GF-D8 (cell line): ENCODE measurements at places on chromosomes 16 and 17.

DNA sequence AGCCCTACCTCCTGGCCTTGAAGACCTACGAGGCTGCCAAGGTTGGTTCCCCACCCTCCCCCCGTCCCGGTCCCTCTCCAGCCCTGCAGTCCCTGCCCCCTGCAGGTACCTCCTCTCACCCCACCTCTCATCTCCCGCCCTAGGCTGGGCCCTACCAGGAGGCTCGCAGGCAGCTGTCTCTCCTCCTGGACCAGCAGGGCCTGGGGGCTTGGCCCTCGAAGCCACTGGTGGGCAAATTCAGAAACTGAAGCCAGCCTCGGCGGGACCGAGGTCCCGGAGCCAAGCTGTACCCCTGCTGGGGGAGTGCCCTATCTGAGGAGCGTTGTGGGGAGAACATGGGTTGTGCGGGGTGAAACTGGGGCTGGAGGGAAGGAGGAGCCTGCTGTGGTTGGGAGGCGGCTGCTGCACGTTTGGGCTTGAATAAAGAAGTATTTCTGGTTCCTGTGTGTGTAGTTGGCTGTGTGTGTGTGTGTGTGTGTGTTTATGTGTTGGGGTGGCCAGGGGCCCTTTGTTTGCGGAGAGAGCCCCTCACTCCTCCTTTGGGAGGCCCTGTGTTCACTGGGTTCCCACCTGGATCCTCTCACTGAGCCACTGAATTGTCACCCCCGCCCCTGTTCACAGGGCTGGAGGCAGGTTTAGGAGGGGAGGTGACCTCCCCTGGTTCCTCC, 5.9 kb downstream of the ADAD2 start:
- no peak for DNase-seq

- DNase-seq, result peak; percentile 98
Observed at GRCh38 chr16:18801145-18801972, at the start of gene ARL6IP1. Gene ARL6IP1, minus strand, starts transcription at chr16:18801549. Its CDS starts 83 bp downstream, at chr16:18801466.

GRCh38 chr16:964356-965035, 6.3 kb downstream of the LMF1 start:
- no peak for DNase-seq

GRCh38 chr17:1583556-1583955, 21.0 kb upstream of the PITPNA start:
- DNase-seq, result peak; percentile 23

GRCh38 chr17:43554857-43555256, 8.7 kb upstream of the ETV4 start:
- no peak for DNase-seq

DNA sequence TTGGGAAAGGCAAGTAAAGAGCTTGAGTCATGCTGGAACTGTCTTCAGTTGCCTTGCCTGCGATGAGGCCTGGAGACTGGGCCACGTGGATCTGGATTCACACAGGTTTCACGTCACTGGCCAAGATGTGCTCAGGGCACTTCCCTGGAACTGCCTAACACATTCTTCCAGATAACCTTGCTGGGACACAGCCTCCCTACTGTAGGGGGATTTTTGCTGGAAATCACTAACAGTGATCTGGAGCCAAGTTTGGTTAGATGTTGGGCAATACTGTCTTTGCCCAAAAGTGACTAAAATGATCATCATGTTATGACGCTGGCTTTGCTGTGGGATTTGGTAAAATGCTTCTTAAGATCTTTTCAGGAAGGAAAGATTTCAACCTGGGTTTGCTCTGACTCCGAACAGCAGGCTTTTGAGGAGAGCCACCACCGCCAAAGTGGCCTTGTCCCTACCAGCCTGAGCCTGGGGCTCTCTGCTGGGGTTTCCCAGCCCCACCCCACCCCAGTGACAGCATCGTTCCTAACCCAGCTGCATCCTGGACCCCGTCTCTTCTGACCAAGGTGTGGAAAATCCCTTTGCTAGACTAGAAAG, 14.7 kb downstream of the C1QTNF1 start:
- no peak for DNase-seq

DNA sequence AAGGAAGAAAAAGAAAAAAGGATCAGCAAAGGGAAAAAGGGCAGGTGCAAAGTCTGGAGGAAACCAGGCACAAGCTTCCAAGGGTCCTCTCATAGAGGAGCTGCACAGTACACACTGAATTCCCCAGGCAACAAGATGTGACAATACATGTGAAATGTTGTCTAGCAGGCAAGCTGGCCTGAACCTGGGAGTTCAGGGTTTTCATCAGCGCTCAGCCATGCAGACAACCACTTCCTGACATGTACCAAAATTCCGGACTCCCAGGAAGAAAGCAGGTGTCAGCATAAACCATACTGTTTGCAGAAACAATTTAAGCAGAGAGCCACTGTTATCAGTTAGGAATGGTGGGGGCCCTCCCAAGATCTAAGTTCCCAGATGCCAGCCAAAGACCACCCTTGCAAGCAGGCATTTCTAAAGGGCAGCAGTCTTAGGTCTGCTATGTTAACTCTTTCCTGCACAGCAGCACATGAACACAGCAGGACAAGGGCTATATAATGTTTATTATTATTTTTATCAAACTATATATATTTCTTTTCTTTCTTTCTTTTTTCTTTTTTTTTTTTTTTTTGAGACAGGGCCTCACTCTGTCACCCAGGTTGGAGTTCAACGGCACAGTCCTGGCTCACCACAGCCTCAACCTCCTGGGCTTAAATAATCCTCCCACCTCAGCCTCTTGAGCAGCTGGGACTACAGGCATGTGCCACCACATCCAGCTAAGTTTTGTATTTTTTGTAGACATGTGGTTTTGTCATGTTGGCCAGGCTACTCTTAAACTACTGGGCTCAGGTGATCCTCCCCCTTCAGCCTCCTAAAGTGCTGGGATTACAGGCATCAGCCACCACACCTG, 10.1 kb downstream of the TK2 start:
- peak; percentile 88 for DNase-seq

- no peak for DNase-seq
Observed at GRCh38 chr17:49993423-49994060, 1.5 kb downstream of the DLX3 start.

DNA sequence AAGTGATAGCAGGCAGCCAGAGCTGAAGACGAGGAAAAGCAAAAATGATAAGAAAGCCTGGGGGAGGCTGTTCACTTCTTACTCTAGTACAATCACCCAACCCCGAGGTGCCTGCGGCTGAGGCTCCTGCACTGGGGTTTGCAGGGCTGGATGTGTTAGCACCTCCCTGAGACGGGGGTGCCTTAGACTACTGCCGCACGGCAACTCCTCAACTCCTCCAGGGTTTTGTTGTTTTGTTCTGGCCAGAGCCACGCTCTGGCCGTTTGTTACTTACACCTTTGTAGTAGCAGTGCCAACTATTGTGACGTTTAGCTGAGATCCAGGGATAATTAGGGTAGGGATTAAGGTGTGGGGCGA, 51.5 kb downstream of the LDHD start:
- peak; percentile 47 for DNase-seq

DNA sequence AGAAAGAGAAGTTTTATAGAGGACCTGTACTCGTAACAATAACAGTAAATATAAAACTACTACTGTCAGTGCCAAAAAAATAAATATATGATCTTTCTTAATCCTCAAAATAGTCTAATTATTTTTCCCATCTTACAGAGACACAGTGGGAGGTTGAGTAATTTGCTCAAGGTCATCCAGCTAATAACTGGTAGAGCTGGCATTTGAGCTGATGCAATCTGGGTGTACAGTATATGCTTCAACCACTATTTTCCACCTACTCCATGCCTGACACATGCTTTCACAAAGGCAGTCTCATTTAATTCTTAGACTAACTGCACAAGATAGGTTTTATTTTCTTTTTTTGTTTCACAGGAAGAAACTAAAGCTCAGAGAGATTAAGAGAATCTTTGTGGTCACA, 33.6 kb downstream of the PIGL start:
- no peak for DNase-seq

DNA sequence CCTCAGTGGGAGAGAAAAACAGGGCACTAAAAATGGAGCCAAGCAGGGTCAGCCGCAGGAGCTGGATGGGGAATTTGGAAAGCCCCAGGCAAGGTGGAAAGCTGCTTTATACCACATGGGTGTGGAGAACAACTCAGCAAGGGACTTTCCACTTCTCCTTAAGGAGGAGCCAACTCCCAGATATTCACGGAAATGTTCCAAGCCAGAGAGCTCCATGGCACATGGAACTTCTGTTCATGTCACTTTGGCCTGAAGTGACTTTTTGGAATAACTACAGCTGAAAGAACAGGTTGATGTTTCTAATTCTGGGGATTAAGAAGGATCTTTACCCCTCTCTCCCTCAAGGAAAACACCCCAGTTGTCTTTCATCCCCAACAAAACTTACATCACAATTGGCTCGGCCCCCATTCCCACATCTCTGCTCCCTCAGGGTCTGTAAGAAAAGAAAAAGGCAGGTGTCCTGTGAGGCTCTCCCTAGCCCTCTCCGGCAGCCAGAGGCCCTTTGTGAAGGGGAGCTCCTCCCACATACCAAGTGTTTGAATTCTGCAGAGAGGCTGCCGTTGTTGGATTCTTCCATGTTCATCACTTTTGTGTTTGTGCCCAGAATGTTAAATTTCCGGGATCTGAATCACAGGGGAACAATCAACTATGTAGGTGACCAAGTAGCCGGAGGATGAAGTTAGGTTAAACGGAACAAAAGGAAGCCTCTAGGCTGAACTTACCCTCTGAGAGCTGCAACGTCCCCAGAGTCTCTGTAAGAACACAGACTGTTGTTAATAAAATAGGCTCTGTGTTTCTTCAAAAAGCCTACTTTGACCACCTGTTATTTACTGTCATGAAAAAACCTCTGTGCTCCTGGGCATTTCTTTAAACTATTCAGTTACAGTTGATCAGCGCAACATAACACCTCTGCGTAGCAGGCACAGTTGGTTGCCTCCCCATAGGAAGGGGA, 41.0 kb downstream of the STAT5A start:
- no peak for DNase-seq

DNA sequence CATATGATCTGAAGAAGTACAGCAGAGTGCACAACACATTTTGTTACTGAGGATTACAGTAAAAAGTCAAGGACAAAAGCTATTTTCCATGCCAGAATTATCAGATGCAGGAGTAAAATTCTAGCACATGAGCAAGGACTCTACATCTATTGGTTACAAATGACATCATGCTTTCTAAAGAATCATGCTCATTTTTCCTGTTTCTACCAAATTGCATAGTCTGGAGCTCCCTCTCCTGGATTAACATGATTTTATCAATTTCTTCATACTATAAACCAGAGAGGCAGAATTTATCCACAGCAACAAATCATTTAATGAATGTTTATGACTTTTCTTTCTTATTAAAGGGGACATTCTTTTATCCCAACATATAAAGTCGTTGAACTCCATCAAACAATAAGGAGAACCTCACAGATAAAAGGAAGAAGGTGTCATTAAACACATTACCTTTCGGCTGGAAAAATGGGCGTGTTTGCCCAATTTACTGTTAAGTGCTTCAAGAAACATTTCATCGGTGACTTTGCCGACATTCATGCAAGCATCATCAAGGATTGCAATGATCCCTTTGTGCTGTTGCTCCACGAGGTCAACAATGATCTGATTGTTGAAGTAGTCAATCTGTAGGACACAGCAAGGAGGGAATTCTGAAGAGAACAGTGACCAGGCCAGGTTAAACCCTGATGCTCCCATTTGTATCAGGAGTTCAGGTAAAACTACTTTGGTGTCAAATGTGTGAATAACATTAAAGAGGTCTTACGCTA, 121.7 kb downstream of the MYO1D start:
- peak; percentile 3 for DNase-seq

- DNase-seq, result no peak
Observed at GRCh38 chr16:42069-42457, 11.3 kb downstream of the POLR3K start.

DNA sequence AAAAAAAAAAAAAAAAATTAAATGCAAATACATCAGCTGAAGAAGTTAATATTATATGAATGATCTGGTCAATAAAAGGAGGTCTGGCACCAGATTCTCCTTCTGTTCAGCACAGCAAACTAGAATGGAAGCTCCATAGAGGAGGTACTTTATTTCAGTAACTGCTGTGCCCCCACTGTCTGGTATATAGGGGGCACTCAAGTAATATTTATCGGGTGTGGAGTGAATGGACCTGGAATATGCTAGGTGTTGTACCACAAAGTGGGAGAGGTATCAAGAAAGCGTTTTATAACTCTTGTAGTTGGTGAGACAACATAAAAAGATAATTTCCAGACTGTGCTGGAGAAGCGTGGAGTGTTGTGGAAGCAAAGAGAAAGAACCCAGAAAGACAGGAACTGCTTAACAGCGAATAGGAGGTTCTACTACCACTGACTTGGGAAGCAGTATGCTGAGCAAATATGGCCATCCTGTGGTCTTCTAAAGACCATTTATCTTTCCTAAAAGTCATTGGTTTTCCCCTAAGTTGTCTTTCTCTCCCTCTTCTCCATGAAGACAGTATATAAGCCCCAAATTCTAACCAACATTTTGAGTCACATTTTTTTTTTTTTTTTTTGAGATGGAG, 12.2 kb upstream of the PRKCA start:
- no peak for DNase-seq

- DNase-seq, result peak; percentile 71
Observed at GRCh38 chr16:3854750-3855541, 25.6 kb downstream of the CREBBP start.

GRCh38 chr16:643050-643368, 1.4 kb downstream of the MCRIP2 start:
- DNase-seq, result no peak

DNA sequence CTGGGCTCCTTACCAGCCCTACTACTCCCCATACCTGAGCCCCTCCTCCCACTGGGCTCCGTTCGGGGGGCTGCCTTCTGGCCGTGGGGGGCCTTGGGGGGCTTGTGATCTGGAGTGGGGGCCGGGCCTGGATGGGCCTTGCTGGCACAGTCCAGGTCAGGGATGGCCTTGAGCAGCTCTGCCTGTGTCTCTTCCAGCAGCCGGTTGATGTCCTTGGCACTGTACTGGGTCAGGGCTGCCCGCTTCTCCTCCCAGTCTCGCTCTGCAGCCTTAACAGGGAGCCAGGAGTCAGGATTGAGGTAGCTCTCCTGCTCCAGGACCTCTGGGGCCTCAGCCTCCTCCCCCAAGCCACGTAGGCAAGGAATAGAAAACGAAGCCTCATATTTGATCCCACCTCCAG, 54.6 kb downstream of the SRCIN1 start:
- DNase-seq, result no peak

GRCh38 chr16:79703066-79703465, 102.5 kb upstream of the MAF start:
- DNase-seq, result no peak

- DNase-seq, result no peak
Observed at GRCh38 chr17:57670769-57671569, 74.1 kb downstream of the CCDC182 start.

GRCh38 chr17:63685041-63685440, 14.9 kb downstream of the LIMD2 start:
- DNase-seq, result no peak

- no peak for DNase-seq
Observed at GRCh38 chr17:42817866-42818265, 6.2 kb downstream of the BECN1 start.

DNA sequence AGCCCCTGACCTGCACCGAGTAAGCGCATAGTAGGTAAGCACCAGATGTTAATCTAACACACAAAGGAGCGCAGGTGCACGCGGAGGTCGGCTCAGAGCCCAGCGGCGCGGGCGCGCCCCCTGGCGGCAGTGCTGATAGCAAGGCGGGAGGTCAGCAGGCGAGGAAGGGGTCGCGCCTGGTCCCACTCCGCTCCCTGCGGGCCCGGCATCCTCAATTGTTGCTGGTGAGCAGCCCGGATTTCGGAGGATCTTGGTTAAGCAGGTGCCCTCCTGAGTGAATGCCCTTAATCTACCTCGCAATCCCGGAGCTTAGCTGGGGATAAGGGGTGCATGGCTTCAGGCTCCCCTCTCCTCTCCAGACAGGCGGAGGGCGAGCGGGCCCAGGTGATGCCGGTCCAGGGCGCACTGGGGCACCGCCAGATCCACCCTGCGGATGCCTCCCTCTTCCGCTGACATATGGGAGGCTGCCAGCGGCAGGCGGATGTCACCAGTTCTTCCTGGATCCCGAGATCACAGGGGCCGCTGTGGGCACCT, 4.0 kb upstream of the WNT3 start:
- no peak for DNase-seq
